Stimulated activated CD8-positive, alpha-beta memory T cell treated with anti-CD3 and anti-CD28 coated beads, Interleukin-2, amount 100 ng/mL, for 48 hours (primary cell): ENCODE measurements at places on chromosomes 6 and 20.

- DNase-seq = no peak
Observed at GRCh38 chr6:163459536-163459935, 45.0 kb downstream of the QKI start.

DNA sequence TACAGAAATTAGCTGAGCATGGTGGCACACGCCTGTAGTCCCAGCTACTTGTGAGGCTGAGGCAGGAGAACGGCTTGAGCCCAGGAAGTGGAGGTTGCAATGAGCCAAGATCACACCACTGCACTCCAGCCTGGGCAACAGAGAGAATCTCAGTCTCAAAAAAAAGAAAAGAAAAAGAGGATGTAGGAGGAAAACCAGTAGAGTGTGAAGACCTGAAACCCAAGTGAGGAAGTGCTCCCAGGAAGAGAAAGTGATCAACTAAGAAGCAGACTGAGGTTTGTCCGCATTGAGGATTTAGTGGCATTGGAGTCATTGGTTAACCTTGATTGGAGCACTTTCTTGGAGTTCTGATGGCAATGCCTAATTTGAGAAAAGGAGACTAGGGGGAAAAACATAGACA, 20.6 kb upstream of the TASP1 start:
- no peak for DNase-seq

DNA sequence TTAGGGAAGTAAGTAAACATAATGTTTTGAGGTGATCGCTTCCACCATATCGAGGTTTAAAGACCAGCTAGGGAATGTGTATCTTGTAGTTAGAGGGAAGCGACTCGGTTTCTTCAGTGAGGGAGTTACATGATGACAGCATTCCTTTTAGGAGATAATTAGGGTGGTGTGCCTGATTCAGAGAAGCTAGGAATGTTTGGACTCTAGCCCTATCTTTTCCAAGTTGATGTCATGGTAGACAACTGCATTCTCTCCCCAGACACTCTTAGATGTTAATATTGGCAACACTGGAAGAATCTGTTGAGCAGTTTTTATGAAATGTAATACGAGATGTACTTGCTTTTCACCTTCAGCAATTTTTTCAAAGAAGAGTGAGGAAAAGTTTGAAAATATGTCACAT, 12.9 kb upstream of the HIVEP1 start:
- no peak for DNase-seq

GRCh38 chr6:159899994-159900745, 9.4 kb downstream of the MAS1 start:
- no peak for DNase-seq

DNA sequence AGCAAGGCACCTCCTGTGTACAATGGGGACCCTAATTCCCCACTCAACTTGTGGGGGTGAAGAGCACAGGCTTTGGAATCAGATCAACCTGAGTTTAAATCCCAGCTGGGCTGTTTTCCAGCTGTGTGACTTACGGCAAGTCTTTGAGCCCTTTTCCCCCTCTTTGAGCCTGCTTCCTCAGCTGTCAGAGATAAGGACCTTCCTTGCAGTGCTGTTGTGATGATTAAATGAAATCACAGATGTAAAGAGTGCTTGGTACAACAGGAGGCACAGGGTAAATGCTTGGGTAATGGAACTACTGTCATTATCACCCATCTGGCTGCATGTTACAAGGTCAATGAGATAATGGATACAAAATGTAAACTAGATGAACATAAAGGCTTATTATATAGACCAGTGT, 3.2 kb downstream of the SNX21 start:
- no peak for DNase-seq

- DNase-seq = no peak
Observed at GRCh38 chr6:144353871-144354314, 68.8 kb downstream of the UTRN start.

DNA sequence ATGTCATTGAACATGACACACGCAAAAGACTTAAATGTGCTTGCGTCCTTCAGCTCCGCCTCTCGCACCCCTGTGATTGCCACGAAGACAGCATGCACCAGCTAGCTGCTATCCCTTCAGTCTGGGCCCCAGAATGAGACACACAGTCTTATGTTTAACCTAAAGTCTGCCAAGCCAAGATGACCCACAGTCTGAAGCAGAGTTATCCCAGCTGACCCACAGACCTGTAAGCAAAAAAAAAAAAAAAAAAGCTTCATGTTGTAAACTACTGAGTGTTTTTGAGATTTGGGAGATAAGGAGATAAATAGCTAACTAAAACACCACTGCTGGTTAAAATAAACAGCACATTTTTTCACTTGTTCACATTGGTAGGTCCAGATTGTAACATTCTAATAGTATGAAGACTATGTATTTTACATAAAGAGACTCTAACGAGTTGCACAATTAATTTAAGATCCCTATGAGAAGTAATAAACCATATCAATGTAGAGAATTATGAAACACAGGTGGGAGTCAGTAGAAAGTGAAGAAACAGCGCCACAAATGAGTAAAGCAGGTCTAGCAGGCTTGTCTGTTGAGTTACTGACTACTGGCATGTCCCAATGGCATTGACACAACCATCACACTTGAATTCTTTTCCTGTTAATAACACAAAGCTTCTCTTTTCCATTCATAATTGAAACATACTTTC, 47.4 kb upstream of the CCDC28A start:
- no peak for DNase-seq

- DNase-seq = no peak
Observed at GRCh38 chr20:6852478-6852877, 85.0 kb downstream of the BMP2 start.

DNA sequence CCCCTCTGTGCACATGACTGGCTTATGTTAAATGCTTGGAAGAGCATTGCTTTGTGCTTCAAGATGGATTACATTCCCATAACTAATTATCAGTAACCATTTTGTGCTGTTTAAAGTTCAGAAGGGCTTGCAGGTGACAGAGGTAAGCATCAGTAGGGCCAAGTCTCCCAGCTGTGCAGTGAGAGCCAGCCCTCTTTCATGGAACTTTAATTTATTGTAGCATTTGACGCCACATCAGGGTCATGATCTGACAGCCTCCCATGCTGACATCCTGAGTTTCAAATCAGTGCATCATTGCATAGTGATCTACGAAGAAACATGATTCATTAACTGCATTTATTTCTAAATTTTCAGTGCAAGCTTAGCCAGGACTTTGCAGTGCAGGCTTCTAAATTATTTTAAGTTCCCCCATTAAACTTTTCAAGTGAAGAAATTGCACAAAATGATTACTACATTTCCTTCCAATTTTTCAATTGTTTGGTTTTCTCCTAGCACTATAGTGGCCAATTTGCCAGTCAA, 380.9 kb downstream of the UTRN start:
- no peak for DNase-seq

GRCh38 chr6:53679446-53679933, 13.9 kb upstream of the KLHL31 start:
- no peak for DNase-seq

DNA sequence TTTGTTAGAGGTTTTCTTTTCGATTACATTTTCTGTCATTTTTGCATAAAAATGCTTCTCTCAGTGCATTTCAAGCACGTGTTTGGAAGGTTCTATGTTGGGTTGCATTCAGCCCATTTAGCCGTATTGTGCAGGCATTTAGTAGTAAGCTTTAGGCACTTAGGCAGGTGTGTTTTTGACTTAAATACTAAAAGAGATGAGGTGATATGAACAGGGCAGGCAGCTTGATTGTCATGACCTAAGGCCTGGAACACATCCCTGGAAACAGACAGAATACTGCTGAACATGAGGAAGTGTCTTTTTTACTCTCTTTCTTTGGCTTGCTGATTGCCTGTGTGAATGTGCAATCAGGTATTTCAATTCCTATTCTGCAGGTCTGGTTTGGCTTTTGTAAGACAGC, 610.5 kb upstream of the MAN1A1 start:
- DNase-seq = no peak

GRCh38 chr6:13535306-13535705, 39.1 kb upstream of the SIRT5 start:
- no peak for DNase-seq

DNA sequence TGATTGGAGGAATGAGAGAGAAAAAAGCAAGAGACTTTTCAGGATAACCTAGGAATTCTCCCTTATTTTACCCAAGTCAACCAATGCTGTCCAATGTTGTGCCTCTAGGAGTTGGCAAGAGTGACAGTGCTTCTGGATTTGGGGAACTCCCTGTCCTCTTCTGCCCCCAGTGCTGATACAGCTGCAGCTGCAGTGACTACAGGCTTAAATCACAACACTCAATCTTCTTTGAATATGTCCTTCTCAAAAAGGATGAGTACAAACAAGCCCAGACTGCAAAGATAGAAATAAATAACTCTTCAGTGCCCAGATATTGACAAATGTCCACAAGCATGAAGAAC, 141.0 kb upstream of the COL21A1 start:
- DNase-seq = no peak

DNA sequence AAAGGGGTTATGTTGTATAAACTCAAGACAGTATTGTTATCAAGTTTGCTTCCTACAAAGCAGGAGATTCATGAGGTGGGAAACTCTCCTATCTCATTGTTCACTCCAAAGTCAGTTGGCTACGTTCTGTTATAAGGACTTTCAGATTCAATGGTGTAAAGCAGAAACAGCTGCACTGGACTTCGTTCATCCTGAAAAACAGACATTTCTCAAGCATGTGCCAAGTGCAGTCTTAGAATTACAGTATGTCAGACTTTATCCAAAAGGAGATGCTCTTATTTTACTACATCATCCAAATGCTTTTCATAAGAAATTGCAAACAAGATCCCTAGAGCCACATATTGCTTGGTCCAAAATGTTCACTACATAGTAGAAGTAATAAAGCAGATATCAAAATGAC, 14.9 kb downstream of the COL21A1 start:
- DNase-seq = no peak

DNA sequence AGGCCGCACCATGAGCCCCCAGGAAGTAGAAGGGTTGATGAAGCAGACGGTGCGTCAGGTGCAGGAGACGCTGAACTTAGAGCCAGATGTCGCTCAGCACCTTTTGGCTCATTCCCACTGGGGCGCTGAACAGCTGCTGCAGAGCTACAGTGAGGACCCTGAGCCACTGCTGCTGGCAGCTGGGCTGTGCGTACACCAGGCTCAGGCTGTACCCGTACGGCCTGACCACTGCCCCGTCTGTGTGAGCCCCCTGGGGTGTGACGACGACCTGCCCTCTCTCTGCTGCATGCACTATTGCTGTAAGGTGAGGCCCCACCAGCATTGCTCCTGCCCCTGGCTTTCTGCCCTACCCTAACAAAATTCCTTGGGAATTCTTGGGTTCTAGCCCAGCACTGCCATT, 13.1 kb downstream of the DNPH1 start:
- DNase-seq = no peak

GRCh38 chr20:4476903-4477500, 244.7 kb upstream of the PRND start:
- DNase-seq = no peak

- DNase-seq = no peak
Observed at GRCh38 chr6:115887891-115888290, 172.8 kb downstream of the FRK start.

DNA sequence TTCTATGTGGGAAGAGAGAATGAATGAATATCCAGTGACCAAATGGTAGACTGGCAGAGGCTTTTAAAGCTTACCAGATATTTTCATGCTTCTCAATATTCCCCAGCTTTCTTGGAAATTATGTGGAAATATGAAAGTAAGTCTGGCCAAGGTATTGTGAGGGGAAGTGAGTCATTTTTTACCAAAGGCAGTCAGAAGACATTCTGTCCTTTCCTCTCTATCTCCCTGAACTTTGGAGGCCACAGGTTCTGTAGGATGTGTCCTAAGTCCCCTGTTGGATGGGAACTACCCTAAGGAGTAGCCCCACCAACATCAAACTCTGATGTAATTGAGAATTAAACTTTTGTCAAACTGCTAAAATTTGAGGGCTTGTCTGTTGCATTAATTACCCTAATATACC, 593.8 kb upstream of the NRSN1 start:
- DNase-seq = no peak

- no peak for DNase-seq
Observed at GRCh38 chr6:162814426-162814973, 86.7 kb downstream of the PACRG start.

DNA sequence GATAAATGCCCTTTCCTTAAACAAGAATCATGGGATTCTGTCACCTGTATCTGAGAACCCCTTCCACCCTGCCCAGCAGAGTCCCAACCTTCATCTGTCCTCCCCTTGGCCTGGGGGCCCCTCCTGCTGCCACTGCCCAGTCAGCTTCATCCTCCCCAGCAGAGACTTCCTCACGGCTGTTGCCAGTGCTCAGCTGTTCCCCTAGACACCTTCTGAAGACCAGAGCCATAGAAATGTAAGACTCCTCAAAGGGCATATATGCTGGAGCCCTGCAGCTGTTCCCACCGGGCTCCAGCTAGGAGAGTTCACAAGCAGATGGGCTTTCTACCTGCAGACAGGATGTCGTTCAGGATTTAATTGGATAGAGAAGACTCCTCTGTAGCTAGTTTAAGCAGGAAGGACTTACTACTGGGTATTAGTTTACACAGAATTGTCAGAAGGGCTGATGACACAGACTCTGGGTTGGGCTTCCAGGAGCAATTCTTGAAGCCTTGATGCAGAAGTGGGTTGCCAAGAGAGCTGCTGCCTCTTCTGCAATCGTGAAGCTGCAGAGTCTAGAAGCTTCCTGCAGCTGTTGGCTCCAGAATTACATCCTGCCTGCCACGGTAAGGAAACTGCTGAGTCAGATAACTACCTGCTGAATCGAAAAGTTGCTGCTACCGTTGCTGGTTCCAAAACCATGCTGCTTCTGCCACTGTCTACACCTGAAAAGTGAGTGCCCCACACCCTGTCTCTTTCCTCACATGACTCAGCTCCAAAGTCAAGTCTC, 57.1 kb upstream of the MLN start:
- DNase-seq = no peak

- DNase-seq = no peak
Observed at GRCh38 chr6:143357561-143358255, 92.8 kb downstream of the ADAT2 start.

DNA sequence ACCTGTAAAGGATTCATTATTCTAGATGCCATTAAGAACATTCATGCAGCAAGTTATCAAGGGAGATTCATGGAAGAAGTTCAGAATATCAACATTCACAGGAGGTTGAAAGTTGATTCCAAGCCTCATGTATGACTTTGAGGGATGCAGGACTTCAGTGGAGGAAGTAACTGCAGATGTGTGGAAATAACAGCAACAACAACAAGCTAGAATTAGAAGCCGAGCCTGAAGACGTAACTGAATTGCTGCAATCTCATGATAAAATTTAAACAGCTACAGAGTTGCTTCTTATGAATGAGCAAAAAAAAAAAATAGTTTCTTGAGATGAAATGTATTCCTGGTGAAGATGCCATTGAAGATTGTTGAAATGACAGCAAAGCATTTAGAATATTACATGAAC, 73.3 kb upstream of the NXT1 start:
- no peak for DNase-seq

- DNase-seq = no peak
Observed at GRCh38 chr20:62956387-62957135, 4.1 kb downstream of the SLC17A9 start.

DNA sequence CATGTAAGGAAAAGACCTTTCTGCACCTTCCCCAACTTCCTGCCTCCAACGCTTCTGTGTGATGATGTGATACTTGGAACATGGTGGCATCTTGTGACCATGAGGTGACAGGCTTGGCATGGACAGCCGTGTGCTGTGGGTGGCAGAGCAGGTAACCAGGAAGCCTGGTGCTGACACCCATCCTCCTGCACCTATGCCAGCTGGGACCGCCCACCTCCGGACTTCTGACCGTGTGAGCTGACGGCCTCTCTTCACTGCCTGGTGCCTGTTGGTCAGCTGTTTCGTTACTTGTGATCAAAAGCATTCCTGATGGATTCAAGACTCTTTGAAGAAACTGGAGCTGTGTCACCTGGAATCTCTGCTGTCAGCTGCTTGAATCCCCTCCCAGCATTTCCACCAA, 70.3 kb downstream of the TMEM242 start:
- DNase-seq = no peak
